Endothelial cell of umbilical vein (primary cell): ENCODE measurements at places on chromosomes 7 and 10. TPM values are rescaled to one million over a fixed set of nuclear protein-coding genes. Genes with fewer than 3 reads are reported as not detected.

The TAS2R38 gene
- total RNA-seq: not detected in 2 replicates

The LIPK gene
- total RNA-seq: not detected in 2 replicates

The TRUB1 gene
- total RNA-seq: 15.1 and 16.7 TPM in 2 replicates

The SPDYE5 gene
- total RNA-seq: 0.16 TPM in 1 of 2 replicates, not detected in the other

The GFRA1 gene
- total RNA-seq: 0.88 and 0.95 TPM in 2 replicates

The SPDYE18 gene
- total RNA-seq: 0.35 and 0.66 TPM in 2 replicates

The GIMAP4 gene
- 168 and 174 TPM in 2 replicates for total RNA-seq

The SEPTIN14 gene
- not detected in 2 replicates for total RNA-seq

The TEX36 gene
- not detected in 2 replicates for total RNA-seq

The PSD gene
- 0.18 and 0.40 TPM in 2 replicates for total RNA-seq

The CLDN3 gene
- total RNA-seq: 0.62 and 0.95 TPM in 2 replicates

The GPNMB gene
- 0.33 and 0.35 TPM in 2 replicates for total RNA-seq

The AGAP5 gene
- total RNA-seq: 6.9 and 7.7 TPM in 2 replicates

The LLCFC1 gene
- total RNA-seq: not detected in 2 replicates

The IFIT1B gene
- total RNA-seq: not detected in 2 replicates

The RAPGEF5 gene
- total RNA-seq: 43.2 and 43.3 TPM in 2 replicates

The KIF20B gene
- 34.9 and 39.7 TPM in 2 replicates for total RNA-seq

The PEX1 gene
- 10.7 and 11.7 TPM in 2 replicates for total RNA-seq

The UNC5B gene
- 2.5 and 5.4 TPM in 2 replicates for total RNA-seq

The RBP3 gene
- total RNA-seq: not detected in 2 replicates

The CALCR gene
- not detected in 2 replicates for total RNA-seq

The DPP6 gene
- not detected in 2 replicates for total RNA-seq

The KCNMA1 gene
- total RNA-seq: 0.44 and 0.82 TPM in 2 replicates

The CYP2C19 gene
- total RNA-seq: not detected in 2 replicates

The MKI67 gene
- 101 and 125 TPM in 2 replicates for total RNA-seq

The MCM10 gene
- 28.7 and 31.6 TPM in 2 replicates for total RNA-seq

The LRMDA gene
- 5.1 and 9.7 TPM in 2 replicates for total RNA-seq

The TRIM50 gene
- not detected in 2 replicates for total RNA-seq

The ITPRID1 gene
- total RNA-seq: not detected in 2 replicates

The DDC gene
- not detected in 2 replicates for total RNA-seq

The DDIT4 gene
- 53.0 and 60.4 TPM in 2 replicates for total RNA-seq

The TMEM130 gene
- total RNA-seq: not detected in 2 replicates

The OR2A5 gene
- not detected in 2 replicates for total RNA-seq

The LGI1 gene
- not detected in 2 replicates for total RNA-seq

The RPP30 gene
- total RNA-seq: 44.3 and 47.8 TPM in 2 replicates

The PIK3AP1 gene
- total RNA-seq: not detected in 2 replicates

The THSD7A gene
- total RNA-seq: 12.7 and 15.2 TPM in 2 replicates

The ACTL6B gene
- total RNA-seq: not detected in 2 replicates

The SLC29A4 gene
- 5.2 and 6.4 TPM in 2 replicates for total RNA-seq

The CTTNBP2 gene
- 0.25 and 0.35 TPM in 2 replicates for total RNA-seq

The EVX1 gene
- total RNA-seq: not detected in 2 replicates

The DIP2C gene
- total RNA-seq: 10.1 and 10.7 TPM in 2 replicates

The MRLN gene
- not detected in 2 replicates for total RNA-seq

The SH2B2 gene
- 0.25 and 0.73 TPM in 2 replicates for total RNA-seq

The GDF2 gene
- not detected in 2 replicates for total RNA-seq

The PDCD11 gene
- 52.7 and 56.2 TPM in 2 replicates for total RNA-seq

The SUN3 gene
- total RNA-seq: not detected in 2 replicates

The FAM25A gene
- total RNA-seq: not detected in 2 replicates

The EBF3 gene
- total RNA-seq: 2.0 and 2.7 TPM in 2 replicates

The NKX1-2 gene
- not detected in 2 replicates for total RNA-seq

The SPDYE16 gene
- 0.22 TPM in 1 of 2 replicates, not detected in the other for total RNA-seq

The SPACDR gene
- 1.5 and 4.1 TPM in 2 replicates for total RNA-seq

The CSGALNACT2 gene
- 17.7 and 19.9 TPM in 2 replicates for total RNA-seq

The FASTK gene
- 71.6 and 73.3 TPM in 2 replicates for total RNA-seq

The SHH gene
- total RNA-seq: 0.18 TPM in 1 of 2 replicates, not detected in the other

The TRDMT1 gene
- 12.3 and 15.2 TPM in 2 replicates for total RNA-seq

The EMX2 gene
- not detected in 2 replicates for total RNA-seq
